Amygdala (tissue), 56 donors: ENCODE measurements at places on chromosomes 2 and 18.

DNA sequence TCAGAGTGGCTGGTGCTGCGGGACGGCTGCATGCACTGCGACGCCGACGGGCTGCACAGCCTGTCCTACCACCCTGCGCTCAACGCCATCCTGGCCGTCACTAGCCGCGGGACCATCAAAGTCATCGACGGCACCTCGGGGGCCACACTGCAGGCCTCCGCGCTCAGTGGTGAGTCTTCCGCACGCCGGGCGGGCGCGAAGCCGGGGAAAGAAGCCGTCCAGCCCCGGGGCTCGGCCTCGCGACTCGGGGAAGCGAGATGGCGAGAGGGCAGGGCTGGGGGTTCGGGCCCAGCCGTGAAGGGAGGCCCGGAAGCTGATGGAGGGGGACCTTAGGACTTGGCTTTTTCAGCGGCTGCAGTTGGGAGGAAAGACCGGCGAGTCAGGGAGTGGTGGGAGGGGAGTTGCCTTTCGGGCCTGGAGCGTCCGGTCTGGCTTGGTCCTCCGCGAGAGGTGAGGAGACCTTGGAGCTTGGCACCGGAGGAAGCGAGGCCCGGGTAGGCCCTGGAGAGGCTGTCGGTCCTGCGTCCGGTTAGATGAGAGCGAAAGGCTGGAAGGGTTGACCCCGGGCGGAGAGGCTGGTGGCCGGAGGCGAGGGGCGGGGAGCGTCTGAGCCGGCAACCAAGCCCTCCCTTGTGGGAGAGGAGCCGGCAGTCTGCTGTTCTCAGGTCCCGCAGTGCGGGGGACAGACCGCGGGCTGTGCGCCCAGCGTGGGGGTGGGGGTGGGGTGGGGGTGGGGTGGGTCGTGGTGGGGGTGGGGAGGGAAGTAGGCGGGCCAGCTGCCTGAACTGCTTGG lies 691 bp downstream of the BIRC6 start:
- DNase-seq, result peak; percentile 25

DNA sequence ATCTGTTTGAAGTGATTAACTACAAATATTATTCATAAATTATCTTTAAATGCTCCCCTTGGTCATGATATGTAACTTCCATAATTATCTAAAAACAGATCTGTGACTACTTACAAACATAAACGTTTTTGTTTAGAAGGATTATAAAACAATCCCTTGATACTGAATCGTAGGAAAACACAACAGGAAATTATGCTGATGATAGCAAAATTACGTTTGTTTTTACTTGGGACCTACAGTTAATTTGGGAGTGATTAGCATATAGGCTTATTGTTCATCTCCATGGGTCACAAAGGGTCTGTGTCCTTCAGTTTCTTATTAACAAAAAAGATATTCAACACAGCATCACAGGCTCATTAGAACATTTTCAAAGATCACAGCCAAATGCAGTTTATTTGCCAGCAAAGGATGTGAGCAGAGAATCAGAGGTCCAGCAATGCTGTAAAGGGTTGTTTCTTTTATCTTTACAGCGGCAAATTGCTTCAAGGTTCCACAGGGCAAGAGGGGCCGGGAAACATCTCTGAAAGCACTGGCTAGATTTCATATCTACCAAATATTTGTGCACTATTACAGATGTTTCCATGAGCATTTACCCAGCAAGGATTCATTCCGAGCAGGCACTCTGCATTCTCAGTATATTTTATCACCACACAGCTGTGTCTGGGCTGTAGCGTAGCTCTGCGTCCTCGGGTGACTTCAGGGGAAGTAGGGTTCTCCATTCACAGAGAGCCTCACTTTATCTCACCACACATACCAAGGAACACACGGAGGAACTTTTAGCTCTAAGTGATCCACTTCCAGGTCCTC lies 4.1 kb downstream of the CCDC195 start:
- DNase-seq, result no peak

DNA sequence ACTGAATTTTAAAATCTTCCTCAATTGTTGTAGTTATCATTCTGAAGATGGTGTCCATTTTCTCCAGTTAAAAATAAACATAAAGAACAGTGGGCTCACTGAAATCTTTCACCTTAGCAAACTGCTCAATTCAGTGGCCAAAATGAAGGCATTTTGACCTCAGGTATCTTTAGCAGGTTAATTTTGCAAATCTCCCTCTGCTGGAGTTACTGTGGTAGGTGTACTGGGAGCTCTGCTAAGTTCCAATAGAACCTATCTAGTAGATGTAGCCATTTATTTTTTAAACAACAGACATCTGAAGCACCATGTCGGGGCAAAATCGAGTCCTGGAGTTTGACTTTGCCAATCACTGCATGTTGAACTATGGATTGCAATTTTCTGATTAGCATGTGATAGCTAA lies 177.1 kb downstream of the IRS1 start:
- DNase-seq, result no peak

DNA sequence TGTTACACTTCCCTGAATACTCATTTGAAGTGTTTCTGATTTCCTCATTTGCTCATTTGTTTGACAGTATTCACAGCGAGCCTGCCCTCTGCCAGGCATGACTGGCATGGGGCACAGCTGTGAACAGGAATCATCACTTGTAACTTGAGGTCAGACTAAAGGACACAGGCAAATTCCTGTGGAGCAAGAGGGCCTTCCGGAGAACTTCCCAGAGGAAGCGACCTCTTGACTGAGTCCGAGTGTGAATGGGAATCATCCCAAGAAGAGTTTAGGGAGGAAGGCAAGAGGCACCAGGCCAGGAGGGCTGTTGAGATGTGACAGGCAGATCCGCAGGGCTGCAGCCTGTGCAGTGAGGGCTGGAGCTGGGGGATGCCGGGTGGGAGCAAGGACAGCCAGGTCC lies 45.4 kb downstream of the LIMS1 start:
- DNase-seq, result no peak

DNA sequence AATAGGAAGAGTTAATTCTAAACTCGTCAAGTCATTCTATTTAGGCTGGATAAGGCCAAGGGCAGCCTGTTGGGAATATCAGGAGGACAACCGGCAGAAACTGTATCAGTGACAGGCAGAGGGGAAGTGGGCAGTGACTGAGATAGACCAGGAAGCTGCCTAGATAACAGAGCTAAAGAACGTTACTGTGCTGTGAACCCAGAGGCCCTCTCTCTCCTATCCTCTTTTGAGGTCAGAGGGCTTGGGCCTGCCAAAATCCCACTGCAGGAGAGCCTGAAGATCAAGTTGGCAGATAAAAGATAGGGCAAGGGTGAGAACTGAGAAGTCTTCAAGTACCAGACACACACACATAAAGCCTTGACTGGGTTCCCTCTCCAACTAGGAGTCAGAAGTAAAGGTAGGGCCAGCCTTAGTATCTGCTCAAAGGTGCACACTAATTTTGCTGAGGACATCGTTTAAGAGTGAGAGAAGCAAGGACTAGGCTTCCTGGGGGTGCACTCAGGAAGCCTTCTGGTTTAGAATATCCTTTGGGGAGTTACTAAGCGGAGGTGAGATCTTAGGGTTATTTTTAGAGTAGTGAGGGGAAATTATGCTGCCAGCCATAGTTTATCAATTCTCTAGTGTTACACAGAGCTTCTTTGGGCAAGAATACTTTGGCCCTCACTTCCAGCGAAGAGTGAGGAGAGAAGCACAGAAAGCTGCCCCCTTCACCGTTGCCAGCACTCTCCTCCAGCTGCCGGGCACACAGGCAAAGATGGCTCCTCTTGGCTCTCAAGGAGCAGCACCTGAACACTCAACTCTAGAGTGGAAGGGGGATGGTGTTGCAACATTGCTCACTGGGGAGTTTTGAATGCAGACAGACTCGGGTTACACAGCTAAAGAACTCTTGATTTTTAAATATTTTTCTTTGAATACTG lies 9.8 kb downstream of the CAVIN2 start:
- DNase-seq, result no peak

- DNase-seq, result no peak
Observed at GRCh38 chr2:102667072-102667471, 47.7 kb downstream of the SLC9A2 start.

DNA sequence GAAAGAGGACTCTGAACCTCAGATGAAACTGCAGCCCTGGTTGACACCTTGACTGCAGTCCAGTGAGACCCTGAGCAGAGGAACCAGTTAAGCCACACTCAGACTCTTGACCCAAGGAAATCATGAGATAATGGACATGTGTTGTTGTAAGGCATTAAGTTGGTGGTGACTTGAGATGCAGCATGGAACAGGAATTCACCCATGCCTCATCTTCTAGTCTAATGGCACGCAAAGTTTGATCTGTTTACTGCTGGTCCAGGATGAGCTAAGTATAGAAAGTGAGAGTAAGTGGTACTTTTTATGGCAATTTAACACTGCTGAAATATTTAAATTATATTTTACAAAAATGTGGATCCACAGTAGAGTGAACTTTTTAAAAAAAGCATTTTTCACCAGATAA lies 51.3 kb upstream of the LTBP1 start:
- no peak for DNase-seq

DNA sequence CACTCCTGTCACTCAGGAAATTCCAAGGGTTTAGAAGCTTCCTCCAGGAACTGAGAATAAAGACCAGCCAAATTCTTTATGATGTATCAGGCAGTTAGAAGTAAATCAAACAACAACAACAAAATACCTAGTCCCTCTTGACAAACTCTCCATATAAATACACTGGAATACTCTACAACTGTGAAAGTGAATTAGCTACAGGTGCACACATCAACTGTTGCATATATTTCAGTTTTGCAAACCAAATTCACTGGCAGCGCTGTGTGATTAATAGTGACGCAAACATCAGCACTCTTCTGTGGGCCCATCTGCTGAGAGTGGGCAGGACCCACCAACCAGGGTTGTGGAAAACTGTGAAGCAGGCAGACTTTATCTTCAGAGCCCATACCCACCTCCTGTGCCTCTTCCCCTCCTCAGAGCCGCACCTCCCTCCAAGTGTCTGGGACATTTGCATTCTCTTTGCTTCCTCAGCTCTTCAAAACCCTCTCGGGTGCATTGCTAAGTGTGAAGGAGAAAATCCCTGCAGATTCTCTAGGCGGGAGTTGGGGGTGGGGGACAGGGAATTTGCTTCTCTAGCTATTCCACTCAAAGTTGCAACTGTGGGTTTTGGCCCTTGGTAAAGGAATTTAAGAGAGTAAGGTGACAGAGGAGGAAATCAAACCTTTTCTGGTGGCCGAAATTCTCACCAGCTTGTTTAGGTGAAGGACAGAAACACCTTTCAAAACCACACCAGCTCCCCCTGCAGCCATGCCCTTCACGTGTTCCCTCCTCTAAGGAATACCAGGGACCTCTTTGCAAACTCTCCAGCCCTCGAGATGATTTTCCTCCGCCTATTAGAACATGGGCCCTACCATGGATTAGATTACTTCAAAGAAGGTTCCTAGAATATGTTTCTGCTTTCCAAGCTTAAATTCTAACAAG lies 119.3 kb downstream of the MRO start:
- DNase-seq, result no peak

DNA sequence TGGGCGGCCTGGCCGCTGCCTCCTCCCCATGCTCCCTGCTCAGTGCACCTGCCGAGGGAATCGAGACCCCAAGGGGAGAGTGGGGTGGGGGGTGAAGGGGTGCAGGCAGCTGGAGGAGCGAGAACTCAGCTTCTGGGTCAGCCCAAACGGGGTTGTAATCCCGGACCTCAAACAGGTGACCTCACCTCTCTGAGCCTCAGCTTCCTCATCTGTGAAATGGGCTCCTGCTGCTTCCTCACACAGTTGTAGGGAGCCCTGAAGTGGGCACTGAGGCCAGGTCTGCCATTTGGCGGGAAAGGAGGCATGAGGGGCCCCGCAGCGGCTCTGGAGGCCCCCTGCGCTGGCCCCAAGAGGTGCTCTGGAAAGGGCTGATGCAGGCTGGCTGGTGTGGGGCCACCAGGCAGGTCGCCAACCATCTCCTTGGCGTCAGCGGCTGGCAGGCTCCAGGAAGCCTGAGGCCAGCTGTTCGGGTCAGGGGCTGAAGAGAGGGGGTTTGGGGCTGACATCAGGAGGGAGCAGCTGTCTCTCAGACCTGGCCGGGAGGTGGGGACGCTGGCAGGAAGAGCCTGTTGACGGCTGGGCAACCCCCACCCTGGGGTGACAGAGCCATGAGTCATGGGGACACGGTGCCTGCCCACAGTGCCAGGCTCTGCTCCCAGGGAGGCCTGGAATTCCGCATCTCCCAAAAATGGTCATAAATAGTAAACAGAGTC lies 4.9 kb downstream of the KLHL30 start:
- no peak for DNase-seq

DNA sequence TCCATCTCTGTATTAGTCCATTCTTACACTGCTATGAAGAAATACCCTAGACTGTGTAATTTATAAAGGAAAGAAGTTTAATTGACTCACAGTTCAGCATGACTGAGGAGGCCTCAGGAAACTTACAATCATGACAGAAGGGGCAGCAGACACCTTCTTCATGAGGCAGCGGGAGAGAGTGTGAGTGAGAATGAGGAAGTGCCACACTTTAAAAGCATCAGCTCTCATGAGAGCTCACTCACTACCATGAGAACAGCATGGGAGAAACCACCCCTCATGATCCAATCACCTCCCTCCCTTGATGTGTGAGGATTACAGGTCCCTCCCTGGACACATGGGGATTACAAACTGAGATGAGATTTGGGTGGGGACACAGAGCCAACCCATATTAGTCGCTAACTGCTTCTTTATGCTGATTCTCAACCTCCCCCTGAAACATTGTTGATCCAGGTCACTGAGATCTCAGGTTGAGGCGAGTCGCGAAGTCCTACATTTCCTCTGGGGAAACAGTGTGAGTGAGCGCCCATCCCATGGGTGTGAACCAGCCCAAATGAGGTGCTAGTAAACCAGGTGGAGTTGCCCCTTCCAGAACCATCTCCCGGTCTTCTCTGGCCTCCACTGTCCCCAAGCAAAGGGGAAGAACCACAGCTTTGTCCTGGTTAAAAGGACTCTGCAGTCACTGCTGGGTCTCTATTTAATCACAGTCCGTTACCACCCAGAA lies 123.8 kb downstream of the CAPN13 start:
- no peak for DNase-seq

- DNase-seq, result no peak
Observed at GRCh38 chr2:43233218-43234212, 7.1 kb upstream of the ZFP36L2 start.

DNA sequence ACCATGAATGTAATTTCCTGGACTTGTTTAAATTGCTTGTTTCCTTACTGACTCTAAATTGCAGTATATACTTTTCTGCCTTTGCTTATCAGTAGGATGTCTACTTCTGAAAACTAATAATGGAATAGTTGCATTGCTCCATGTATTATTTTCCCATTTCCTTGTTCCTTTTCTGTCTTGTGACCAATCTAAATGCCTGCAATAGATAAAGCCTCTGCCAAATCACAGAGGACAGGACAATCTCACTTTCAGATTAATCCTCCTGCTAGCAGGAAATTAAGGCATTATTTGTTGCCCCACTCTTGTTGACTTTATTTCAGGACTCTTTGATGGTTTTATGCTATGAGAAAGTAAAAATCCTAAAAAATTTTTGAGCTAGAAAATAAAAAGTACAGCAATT lies 4.7 kb upstream of the ESCO1 start:
- DNase-seq, result no peak

DNA sequence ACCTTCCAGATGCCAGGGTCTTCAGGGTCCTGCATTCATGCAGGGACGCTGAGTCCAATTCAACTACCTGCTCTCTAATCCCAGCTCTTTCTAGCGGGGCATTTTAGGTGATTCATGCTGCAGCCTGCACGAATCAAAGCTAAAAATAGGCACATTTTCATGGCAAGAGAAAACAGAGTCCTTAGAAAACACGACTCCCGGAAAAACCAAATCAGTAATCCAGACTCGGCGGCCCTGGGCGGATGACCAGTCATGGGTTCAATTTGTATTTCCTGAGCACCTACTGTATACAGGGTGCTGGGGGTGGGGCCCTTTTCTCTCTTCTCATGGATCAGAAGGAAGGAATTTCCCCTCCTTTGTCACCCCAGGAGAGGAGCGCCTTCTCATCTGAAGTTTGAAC lies 64.4 kb downstream of the LONRF2 start:
- no peak for DNase-seq
